ENCODE measurements at places on chromosomes 2 and 18.
A peak's percentile ranks its signal among the peaks of the same experiment; 100 is the strongest.

DNA sequence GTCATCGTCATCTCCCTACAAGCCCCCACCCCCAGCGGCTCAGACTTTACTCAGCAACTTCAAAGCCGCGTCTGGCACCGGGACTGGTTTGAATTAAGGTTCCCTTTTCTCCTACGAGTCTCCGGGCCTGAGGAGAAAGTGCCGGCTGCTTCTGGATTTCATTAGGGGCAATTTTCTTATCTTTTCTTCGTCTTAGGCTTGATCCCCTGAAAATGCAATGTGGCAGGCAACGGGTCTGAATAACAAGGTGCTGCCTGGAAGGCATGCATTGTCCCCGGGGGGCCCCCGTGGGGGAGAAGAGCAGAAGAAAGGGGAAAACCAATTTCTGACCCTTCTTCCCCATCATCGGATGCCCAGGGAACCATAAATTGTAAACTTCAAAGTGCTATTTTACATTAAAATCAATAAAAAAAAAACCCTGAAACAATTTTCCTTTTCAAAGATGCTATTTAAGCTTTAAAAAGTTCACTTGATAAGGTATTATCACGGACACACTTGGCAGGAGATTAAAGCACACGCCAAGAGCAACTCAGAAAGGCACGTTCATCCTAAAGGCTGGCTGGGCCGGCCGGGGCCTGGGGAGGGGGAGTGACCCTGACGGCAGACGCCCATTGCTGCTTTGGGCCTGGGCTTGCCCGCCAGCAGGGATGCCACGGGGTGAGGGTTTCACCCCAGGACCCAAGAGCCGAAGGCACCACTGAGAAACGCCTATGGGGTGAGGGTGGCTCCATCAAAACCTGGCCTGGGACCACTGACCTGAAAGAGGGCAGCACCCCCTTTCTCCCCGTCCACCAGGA is 230.4 kb downstream of the TWIST2 start:
- DNase-seq, result no peak

DNA sequence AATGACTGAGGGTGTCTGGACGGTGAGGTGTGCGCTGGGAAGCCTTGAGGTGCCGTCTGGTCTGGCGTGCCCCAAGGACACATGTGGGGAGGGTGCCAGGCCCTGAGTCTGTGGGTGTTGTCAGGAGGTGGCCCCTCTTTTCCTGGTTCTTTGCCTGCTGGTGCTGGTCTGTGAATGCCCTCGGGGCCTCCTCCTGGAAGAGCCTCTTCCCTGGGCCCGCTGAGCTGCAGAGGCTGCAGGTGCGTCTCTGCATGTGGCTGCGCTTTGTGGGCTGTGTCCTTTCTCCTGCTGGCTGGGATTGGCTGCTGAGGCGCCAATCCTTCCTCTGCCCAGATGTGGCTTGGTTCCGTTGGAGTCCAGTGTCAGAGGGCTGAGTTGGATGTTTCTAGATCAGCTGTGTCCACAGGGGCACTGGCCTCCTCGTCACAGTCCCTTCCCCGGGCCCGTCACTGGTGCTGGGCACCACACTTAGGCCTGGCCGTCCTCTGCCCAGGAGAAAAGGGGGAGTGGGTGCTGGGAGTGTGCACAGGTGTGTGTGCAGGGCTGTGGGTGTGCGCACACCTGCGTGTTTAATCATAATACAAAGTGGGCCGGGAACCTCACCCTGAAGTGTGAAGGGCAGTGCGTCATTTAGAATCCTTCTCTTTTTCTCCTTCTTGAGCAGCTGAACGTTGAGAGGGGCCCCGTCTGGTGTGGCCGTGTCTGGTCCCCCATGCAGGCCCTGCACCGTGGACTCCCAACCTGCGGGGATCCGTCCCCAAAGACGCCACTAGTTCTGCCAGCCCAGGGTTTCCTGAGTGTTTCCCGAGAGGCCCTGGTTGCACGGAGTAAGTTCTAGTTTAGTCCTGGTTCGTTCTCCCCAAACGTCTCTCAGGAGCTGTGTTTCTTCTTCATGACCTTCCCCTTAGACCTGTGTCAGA is 35.5 kb downstream of the RTP5 start:
- no peak for DNase-seq

DNA sequence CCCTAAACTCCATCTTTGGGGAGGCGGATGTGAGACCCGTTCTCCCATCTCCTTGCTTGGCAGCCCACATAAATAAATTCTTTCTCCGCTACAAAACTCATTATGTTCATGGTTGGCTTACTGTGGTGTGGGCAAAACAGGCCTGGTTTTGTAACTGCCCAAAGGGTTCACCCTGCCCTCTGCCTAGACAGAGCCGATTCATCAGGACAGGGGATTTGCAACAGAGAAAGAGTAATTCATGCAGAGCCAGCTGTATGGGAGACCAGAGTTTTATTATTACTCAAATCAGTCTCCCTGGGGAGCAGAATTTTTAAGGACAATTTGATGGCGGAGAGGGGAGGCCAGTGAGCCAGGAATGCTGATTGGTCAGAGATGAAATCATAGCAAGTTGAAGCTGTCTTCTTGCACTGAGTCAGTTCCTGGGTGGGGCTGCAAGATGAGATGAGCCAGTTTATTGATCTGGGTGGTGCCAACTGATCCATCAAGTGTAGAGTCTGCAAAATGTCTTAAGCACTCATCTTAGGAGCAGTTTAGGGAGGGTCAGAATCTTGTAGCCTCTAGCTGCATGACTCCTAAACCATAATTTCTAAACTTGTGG is 8.4 kb upstream of the RNF125 start:
- no peak for DNase-seq

DNA sequence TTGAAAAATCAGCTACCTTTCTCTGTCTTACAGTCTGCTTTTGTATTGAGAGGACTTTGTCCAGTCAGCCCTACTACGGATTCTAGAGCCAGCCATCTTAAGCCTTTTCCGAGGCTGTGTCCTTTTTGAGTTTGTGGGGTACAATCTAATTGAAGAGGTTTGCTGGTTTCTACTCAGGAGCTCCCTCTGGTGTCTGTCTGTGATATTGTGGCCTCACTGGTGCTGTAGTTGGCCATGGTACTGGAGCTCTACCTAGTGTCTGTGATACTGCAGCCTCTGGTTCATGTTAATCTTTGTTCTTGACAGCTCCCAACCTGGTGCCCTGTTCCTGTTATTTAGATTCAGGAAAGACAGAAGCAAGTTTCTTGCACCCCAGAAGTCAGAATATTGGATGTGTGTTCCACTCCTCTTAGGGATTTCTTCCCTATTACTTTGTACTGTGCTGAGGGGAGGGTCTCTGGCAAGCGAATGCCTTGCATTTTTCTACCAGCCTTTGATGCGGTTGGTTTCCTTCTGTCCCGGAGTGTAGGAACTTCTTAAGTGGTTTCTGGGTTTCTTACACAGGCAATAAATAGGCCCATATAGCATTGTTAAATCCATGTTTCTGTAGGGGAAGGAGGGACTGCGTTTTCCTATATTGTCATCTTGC is 78.5 kb downstream of the ACSL3 start:
- peak; percentile 9 for DNase-seq

- DNase-seq, result no peak
Observed at GRCh38 chr2:229109195-229109594, 161.9 kb downstream of the PID1 start.

- DNase-seq, result no peak
Observed at GRCh38 chr2:175152242-175152641, 15.8 kb downstream of the ATF2 start.

DNA sequence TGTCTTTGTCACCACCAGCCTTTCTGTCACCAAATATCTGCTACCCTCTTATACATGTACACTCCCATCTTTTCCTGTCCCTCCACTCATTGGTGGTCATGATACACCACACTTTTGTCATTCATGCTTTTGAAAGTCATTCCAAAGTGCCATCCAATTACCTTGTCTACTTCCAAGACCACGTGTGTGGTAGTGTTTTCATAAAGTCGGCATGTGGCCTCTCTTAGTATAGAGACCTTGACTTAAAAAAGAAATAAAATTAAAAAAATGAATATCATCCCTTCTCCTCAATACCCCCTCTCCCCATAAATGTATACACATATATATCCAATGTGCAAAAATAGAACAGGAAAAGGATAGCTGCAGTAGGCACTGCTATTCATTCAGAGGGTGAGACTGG is 271.4 kb downstream of the CNTNAP5 start:
- no peak for DNase-seq

DNA sequence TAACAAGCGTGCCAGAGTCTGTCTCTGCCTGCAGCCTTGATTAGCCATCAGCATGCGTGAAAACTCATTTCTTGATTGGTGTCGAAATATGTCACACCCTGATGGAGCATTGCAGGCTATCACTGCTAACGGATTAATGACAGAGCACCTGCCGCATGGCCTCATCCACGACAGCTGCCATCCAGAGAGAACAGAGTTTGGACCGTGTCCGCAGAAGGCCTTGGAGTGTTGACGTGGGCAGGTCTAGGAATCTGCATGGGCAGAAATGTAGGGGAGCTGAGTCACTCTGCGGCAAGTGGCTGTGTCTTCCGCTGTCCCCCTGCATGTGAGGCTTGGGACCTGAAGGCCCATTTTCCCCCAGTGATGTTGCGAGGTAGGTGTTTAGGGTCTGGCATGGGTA is 43.0 kb downstream of the KLHL29 start:
- no peak for DNase-seq

GRCh38 chr18:58856881-58857280 is 7.8 kb upstream of the ZNF532 start:
- no peak for DNase-seq

DNA sequence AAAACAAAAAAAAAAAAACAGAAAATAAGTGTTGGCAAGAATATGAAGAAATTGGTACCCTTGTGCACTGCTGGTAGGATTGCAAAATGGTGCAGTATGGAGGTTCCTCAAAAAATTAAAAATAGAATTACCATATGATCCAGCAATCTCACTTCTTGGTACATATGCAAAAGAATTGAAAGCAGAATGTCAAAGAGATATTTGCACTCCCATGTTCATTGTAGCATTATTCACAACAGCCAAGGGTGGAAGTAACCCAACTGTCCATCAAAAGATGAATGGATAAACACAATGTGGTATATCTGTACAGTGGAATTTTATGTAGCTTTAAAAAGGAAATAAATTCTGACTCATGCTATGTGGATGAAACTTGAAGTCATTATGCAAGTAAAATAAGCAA is 72.8 kb upstream of the POU3F3 start:
- no peak for DNase-seq

DNA sequence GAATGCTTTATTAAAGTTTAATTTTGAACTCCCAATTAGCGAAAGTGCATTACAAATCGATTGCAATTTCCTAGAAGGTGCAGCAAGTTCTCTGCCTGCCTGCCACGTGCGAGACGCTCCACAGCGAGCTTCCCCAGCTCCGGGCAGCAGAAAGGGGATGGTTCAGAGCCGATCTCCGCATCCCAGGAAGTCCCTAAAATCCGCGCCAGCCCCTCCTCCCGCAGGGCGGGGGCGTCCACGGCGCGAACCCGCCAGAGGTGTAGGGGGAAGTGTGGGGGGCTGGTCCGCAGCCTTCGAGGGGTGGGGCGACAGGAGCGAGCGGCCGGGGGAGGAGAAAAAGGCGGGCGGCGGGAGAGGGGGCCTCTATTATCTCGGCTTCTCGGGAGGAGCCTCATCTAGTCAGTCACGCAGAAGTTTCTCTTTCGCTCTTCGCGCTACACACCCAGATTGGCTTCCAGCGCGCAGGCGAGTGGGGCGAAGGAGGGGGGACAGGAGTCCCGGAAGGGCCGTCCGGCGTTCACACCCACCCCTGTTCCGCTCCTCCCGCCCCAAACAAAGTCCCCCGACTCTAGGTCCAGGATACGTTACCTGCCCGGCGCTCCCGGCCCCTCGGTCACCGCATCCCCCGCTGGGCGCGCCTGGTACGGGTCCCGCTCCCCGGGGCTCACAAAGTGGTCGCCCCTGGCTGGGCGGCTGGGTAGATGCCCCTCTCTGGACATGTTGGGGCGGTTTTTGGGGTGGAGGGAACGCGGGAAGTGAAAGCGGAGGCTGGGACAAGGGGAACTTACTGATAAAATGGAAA is 9.1 kb upstream of the NR4A2 start:
- DNase-seq, result peak; percentile 86

DNA sequence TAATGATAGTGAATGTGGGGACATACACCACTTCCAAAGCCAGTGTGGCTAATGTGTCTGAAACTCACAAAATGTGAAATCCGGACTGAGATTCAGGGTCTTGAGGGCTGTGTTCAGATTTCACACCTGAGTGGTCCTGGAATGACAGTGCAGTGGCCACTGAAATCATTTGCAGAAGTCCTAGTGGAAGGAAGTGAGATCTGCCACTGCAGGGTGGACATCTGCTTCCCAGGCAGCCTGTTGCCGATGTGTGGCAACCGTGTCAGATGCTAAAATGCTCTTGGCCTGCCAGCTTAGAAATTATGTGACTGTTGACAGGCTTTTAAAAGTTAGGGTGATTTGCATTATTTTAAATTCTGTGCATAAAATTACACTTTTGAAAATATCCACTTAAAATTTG is 77.8 kb upstream of the TMEM200C start:
- DNase-seq, result no peak

- DNase-seq, result no peak
Observed at GRCh38 chr18:23049698-23050373, 85.4 kb upstream of the CABLES1 start.

DNA sequence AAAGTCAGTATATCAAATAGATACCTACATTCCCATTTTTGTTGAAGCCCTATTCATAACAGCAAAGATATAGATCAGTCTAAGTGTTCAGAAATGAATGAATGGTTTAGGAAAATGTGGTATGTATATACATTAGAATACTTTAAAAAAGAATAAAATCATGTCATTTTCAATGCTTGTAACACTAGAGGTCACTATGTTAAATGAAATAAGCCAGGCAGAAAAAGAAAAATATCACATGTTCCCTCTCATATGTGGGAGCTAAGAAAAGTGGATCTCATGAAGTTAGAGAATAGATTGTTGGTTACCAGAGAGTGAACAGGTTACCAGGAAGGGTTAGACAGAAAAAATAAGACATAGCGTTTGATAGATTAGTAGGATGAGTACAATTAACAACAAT is 1111.0 kb upstream of the SLC39A10 start:
- DNase-seq, result no peak

GRCh38 chr2:134674687-134675086 is 44.1 kb downstream of the TMEM163 start:
- no peak for DNase-seq

GRCh38 chr2:123144082-123144481 is 881.0 kb upstream of the CNTNAP5 start:
- DNase-seq, result no peak
